Upper lobe of left lung (tissue), 6 donors: ENCODE measurements at places on chromosomes 2 and 18. TPM values are rescaled to one million over a fixed set of nuclear protein-coding genes. Genes with fewer than 3 reads are reported as not detected.

- H3K4me3 ChIP-seq = no peak overlapping the region
- no peaks in the 10 kb centered on the region for H3K36me3 ChIP-seq
- no peak overlapping the region for H3K27ac ChIP-seq
- DNase-seq = no peak
- no peaks in the 10 kb centered on the region for H3K4me1 ChIP-seq
- H3K27me3 ChIP-seq = no peaks in the 10 kb centered on the region
Measured at GRCh38 chr18:26416652-26417150, 131.7 kb downstream of the KCTD1 start.

DNA sequence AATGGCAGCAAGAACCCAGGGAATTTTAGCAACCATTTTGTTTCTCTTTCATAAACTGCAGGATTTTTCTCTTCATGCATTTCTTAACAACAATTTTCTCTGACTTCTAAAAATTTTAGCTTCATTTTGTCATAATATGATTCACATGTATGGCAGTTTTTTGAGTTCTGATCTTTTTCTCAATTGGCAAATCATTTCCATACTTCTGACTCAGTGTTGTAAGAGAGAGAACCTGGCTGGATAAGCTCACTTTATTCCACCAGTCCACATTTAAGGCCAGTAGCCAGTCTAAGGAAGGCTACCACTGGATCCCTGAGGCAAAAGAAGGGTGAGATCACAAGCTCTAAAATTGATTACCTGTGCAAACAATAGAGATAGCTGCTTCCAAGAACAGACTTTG lies 42.8 kb upstream of the COL3A1 start:
- H3K36me3 ChIP-seq = no peaks in the 10 kb centered on the region
- no peak for DNase-seq
- H3K4me1 ChIP-seq = no peaks in the 10 kb centered on the region

DNA sequence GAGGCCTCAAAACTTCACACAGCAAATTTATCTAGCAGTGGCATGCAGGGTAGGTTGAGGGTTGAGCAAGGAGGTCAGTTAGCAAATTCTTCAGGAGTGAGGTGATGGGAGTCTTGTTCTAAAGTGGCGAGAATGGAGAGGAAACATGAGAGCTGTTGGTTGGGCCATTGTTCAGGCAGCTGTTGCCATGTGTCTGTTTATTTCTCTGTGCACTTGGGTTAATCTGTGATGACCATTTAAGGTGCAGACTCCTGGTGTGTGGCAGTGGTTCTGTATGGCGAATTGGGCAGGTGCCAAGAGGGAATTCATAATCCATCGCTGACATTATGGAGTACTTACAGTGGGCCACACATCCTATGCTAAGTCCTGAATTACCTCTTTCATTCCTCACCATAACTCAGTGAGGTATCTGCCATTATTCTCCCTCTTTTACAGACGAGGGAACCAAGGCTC lies 30.4 kb downstream of the TMEM178A start:
- no peak overlapping the region for H3K4me3 ChIP-seq
- no peaks in the 10 kb centered on the region for H3K27me3 ChIP-seq
- DNase-seq = no peak
- H3K4me1 ChIP-seq = peaks cover 22% of the 10 kb centered on the region
- H3K27ac ChIP-seq = peak overlapping the region; percentile 61

The EVX2 gene
- total RNA-seq = not detected

The GREB1 gene
- 2.2 TPM for total RNA-seq
